NCI-H460 (cell line): ENCODE measurements at places on chromosomes 4 and X.

GRCh38 chr4:101960431-101960830, 169.9 kb downstream of the BANK1 start:
- no peak for DNase-seq

DNA sequence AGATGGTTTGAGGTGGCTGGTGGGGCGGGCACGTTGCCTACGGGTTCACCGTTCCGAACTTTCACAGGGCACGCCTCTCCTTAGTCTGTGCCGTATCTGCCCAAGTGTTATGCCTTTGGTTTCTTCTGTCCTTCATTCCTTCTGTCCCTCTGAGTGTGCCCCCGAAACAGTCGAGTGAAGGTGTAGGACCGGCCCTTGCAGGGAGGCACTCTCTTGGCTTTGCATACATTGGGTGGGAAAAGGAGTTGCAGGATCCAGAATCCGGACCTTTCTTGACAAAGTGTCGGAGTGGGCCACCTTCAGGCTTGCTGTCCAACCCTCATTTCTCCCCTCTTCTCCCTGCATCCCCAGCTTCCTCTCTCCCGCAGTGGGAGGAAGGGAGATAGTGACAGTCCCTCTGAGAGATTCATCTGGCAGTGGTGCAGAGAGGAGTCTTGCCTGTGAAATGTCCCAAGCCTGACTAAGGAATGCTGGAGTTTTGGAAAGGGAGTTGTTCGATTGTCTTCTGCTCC, 569 bp downstream of the ARFIP1 start:
- no peak for DNase-seq

GRCh38 chrX:45749375-45749774, 548.7 kb upstream of the DIPK2B start:
- DNase-seq, result no peak

- no peak for DNase-seq
These were observed 356.0 kb downstream of the ADAM29 start for GRCh38 chr4:175273995-175274753.

GRCh38 chrX:30673884-30674598, 20.8 kb downstream of the GK start:
- DNase-seq, result no peak

DNA sequence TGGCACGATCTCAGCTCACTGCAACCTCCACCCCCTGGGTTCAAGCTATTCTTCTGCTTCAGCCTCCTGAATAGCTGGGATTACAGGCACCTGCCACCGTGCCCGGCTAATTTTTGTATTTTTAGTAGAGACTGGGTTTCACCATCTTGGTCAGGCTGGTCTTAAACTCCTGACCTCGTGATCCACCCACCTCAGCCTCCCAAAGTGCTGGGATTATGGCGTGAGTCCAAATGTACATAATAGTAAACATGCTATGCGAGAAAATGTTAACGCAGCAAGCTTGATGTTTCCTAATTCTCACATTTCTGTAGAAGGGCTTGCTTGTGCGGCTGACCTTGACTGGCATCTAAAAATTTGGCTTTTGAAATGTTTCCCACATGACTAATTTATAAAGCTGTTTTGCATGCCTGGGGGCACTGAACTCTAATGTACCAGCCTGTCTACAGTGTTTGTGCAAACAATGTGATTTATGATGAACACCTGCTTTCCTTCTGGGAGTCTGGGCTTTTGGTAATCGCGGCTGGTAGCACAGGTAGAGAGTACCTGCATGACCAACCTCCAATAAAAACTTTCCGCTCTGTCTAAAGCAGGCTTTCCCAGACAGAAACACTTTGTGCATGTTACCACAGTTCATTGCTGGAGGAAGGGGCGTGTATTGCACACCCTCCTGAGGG, 216.8 kb downstream of the IL15 start:
- no peak for DNase-seq

- DNase-seq, result no peak
These were observed 8.2 kb downstream of the MTHFD2L start for GRCh38 chr4:74166135-74166534.
